ENCODE measurements at places on chromosomes 7 and 10.

GRCh38 chr10:50536617-50537240 is 87.0 kb downstream of the SGMS1 start:
- no peak overlapping the region for H3K27ac ChIP-seq
- H3K27me3 ChIP-seq: no peaks in the 10 kb centered on the region
- no peak for DNase-seq
- H3K36me3 ChIP-seq: peaks cover 2% of the 10 kb centered on the region
- H3K4me1 ChIP-seq: peaks cover 13% of the 10 kb centered on the region

DNA sequence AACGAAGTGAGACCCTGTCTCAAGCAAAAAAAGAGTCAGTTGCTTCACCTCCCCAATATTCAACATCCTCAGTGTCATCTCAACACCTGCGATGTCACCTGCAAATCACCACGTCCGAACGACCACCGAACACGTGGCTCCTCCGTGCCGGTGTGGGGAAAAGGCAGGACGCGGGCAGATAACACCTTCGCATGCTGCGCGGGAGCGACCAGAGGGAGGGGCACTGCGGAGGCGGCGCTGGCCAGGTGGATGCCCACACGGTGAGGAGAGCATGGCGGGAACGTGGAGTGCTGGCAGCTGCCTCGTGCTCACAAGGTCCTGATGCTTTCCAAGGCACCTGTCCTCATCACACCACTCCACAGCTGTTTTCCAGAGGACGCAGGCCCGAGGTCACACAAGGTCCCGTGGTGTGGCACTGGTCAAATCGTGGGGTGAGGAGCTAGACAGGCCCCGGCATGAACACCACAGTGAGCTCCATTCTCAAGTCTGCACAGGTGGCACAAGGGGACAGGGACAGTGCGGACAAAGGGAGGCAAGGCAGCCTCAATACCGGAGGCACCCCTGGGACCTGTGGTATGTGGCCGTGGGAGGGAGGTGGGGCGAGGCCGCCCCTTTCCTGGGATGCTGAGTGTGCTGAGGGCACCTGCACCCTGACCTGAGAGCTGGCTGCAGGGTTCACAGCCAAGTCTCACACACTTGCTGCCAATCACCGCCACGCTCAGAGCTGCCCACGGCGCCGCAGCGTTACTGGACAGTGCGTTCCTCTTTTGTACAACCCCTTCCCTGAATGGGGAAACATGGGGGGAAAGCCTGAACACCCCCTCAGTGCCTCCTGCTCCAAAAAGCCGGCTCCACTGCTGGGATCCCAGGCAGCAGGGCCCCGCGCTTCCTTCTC is 13.0 kb downstream of the TUBGCP2 start:
- H3K27ac ChIP-seq: no peak overlapping the region
- peaks cover 25% of the 10 kb centered on the region for H3K36me3 ChIP-seq
- H3K4me1 ChIP-seq: no peaks in the 10 kb centered on the region

DNA sequence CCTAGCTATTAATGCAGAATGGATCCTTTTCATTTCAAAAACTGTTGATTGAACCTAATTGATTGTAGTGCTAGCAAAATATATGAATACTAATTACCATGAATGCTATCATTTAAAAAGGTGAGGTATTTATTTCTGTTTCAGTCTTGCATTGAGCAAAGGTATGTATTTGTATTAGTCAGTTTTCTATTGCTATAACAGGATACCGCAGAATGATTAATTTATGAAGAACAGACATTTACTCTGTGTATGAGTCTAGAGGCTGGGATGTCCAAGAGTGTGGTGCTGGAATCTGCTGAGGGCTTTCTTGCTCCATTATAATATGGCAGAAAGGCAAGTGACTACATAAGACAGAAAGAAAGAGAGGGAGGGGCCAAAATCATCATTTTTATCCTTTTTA is 199.2 kb downstream of the KIF20B start:
- no peaks in the 10 kb centered on the region for H3K4me1 ChIP-seq
- no peak for DNase-seq
- H3K36me3 ChIP-seq: no peaks in the 10 kb centered on the region
- H3K4me3 ChIP-seq: no peak overlapping the region
- H3K27ac ChIP-seq: no peak overlapping the region

DNA sequence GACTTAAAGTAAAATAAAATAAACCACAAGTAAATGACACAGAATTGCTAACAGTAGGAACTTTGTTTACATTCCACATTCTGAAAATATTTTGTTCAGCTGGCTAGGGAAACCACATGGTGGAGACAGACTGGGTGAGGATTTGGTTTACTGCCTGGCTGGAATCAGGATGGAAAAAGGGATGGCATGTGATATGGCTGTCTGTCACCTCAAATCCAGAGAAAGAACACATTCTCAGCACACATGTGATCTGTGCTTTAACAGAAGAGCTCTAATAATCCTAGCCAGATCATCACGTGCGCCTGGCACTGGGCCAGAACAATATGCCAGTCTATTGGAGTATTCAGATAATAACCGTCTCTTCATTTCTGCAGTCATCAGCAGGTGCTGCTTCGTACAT is 90.9 kb upstream of the PIP4K2A start:
- no peaks in the 10 kb centered on the region for H3K27me3 ChIP-seq
- peaks cover 6% of the 10 kb centered on the region for H3K4me1 ChIP-seq
- H3K27ac ChIP-seq: no peak overlapping the region
- no peak overlapping the region for H3K4me3 ChIP-seq
- DNase-seq: no peak
- H3K36me3 ChIP-seq: no peaks in the 10 kb centered on the region

GRCh38 chr7:82959528-82959927 is 203.2 kb downstream of the PCLO start:
- H3K4me3 ChIP-seq: no peak overlapping the region
- DNase-seq: no peak
- H3K4me1 ChIP-seq: peaks cover 7% of the 10 kb centered on the region
- H3K27ac ChIP-seq: no peak overlapping the region

DNA sequence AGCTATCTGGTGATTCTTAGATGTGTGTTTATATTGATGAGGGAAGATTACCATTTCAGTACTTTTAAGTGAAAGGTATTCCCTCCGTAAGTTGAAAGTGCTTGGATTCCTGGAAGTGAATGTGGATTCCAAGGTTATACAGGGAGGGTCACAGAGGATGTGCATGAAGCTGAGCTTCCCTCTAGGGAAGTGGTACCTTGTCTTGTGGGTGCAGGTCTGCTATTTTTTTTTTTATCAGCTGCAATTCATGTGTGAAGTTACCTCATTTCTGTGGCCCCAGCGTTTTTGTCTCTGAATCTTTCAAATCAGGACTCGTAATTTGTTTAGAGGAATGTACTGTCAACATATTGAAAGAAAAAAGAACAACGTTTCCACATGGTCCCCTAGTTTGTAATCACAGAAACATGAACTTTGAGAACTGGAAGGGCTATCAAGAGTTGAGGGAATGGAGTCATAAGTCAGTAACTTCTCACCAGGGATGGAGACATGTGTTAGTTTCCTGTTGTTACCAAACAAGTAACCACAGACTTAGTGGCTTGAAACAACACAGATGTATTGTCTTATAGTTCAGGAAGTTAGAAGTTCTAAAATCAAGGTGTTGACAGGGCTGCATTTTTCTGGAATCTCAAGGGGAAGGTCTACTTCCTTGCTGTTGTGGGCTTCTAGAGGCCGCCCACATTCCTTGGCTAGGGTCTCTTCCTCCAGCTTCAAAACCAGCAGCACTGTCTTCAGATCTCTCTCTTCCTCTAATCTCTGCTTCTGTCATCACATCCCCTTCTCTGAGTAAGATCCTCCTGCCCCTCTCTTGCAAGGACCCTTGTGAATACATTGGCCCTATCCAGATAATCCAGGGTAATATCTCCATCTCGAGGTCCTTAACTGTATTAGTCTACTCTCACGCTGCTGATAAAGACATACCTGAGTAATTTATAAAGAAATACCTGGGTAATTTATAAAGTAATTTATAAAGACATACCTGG is 64.4 kb downstream of the RAB18 start:
- DNase-seq: no peak
- H3K36me3 ChIP-seq: no peaks in the 10 kb centered on the region
- no peak overlapping the region for H3K4me3 ChIP-seq
- H3K4me1 ChIP-seq: peaks cover 3% of the 10 kb centered on the region

GRCh38 chr7:128063088-128063487 is 31.9 kb upstream of the LRRC4 start:
- H3K4me3 ChIP-seq: no peak overlapping the region
- H3K4me1 ChIP-seq: peaks cover 2% of the 10 kb centered on the region
- H3K27ac ChIP-seq: no peak overlapping the region
- DNase-seq: no peak

GRCh38 chr7:141178486-141179135 is 104.7 kb downstream of the TMEM178B start:
- H3K27ac ChIP-seq: no peak overlapping the region
- no peak for DNase-seq
- no peaks in the 10 kb centered on the region for H3K27me3 ChIP-seq
- no peaks in the 10 kb centered on the region for H3K4me1 ChIP-seq
- H3K36me3 ChIP-seq: no peaks in the 10 kb centered on the region
- no peak overlapping the region for H3K4me3 ChIP-seq

DNA sequence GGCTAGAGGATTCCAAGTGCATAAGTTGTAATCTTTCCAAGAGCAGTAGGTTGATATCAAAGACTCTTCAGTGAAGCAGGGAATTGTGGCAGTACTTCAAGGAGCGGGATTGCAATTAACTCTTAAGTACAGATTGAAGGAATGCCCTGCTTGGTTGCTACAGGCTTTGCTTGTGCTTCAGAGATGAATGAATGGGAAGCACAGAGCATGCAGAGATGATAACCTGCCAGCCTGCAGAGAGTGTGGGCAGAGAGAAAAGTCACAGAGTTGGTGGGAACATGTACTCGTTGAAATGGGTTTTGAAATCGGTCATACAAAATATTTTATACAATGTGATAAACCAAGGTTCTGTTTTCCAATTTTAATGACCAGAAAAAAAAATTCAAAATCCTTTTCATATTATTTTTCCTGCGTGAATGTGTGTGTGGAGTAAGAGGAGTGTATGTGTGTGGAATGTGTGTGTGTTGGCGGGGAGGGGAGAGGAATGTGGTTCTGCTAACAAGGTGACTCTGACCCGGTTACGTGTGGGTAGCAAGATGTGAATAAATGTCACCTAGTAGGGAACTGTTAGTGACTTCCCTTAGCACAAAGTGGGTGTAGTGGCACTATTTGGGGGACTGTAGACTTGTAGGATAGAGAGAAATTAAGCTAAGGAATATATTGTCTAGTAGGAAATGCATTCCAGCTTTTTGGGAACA is 697.8 kb downstream of the GATA3 start:
- H3K27me3 ChIP-seq: no peaks in the 10 kb centered on the region
- H3K4me3 ChIP-seq: no peak overlapping the region
- no peaks in the 10 kb centered on the region for H3K36me3 ChIP-seq
- no peak overlapping the region for H3K27ac ChIP-seq
- no peaks in the 10 kb centered on the region for H3K4me1 ChIP-seq
- no peak for DNase-seq

- no peak overlapping the region for H3K4me3 ChIP-seq
- no peak for DNase-seq
- H3K4me1 ChIP-seq: no peaks in the 10 kb centered on the region
- no peak overlapping the region for H3K27ac ChIP-seq
These were observed 38.0 kb upstream of the TARP start for GRCh38 chr7:38311329-38311937.

GRCh38 chr10:12177642-12178041 is 18.0 kb downstream of the NUDT5 start:
- no peaks in the 10 kb centered on the region for H3K4me1 ChIP-seq
- no peak for DNase-seq
- no peak overlapping the region for H3K27ac ChIP-seq

GRCh38 chr7:110050785-110051184 is 1040.1 kb upstream of the LRRN3 start:
- H3K4me1 ChIP-seq: no peaks in the 10 kb centered on the region
- H3K36me3 ChIP-seq: peaks cover 1% of the 10 kb centered on the region
- H3K4me3 ChIP-seq: no peak overlapping the region

DNA sequence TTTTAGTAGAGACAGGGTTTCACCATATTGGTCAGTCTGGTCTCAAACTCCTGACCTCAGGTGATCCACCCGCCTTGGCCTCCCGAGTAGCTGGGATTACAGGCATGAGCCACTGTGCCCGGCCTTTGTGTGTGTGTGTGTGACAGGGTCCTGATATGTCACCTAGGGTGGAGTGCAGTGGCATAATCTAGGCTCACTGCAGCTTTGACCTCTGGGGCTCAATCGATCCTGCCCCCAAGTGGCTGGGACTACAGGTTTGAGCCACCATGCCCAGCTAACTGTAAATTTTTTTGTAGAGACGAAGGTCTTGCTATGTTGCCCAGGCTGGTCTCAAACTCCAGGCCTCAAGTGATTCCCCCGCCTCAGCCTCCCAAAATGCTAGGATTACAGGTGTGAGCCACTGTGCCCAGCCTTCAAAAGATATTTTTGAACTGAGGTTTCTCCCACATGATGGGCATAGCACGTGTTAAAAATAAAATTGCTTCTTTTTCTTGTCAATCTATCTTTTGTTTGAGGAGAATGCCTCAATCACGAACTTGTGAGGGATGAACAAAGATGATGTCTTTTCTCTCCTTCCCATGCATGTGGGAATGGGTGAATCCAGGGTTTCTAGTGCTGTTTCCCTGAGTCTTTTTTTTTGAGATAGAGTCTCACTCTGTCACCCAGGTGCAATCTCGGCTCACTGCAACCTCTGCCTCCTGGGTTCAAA is 30.8 kb upstream of the PSAP start:
- H3K27ac ChIP-seq: no peak overlapping the region
- H3K36me3 ChIP-seq: no peaks in the 10 kb centered on the region
- peaks cover 9% of the 10 kb centered on the region for H3K4me1 ChIP-seq
- DNase-seq: no peak
- no peak overlapping the region for H3K4me3 ChIP-seq

GRCh38 chr7:6266699-6267098 is 5.7 kb downstream of the CYTH3 start:
- no peak overlapping the region for H3K4me3 ChIP-seq
- no peak overlapping the region for H3K27ac ChIP-seq
- DNase-seq: no peak
- peaks cover 40% of the 10 kb centered on the region for H3K4me1 ChIP-seq
- H3K36me3 ChIP-seq: no peaks in the 10 kb centered on the region

GRCh38 chr7:81013083-81013817 is 94.4 kb upstream of the SEMA3C start:
- peaks cover 3% of the 10 kb centered on the region for H3K36me3 ChIP-seq
- H3K4me1 ChIP-seq: no peaks in the 10 kb centered on the region
- no peaks in the 10 kb centered on the region for H3K27me3 ChIP-seq
- H3K27ac ChIP-seq: no peak overlapping the region
- DNase-seq: no peak
- H3K4me3 ChIP-seq: no peak overlapping the region

DNA sequence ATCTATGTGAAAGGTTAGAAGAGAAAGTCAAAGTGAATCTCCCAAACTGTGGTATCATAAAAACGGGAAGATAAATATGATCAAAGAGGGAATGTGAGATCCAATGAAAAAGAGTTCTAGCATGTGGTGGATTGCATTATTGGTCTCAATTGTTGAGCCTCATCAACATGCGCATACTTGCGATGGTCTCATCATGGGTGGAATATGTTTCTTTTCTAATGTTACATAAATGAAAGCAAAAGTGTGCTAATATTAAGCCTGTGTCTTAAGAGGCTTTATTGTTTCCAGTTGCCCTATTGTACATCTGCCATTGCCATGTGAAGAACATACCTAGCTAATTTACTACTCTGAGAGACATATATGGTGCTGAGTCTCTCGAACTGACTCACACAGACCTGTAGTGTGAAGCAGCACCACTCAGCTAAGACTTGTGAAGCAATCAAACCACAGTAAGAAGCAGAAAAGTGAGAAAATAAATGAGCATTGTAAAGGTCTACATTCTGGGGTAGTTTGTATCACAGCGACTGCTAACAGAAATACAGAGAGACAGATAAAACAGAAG is 645.5 kb upstream of the PCDH15 start:
- no peak for DNase-seq
- no peaks in the 10 kb centered on the region for H3K36me3 ChIP-seq
- H3K27me3 ChIP-seq: peaks cover 2% of the 10 kb centered on the region
- no peak overlapping the region for H3K4me3 ChIP-seq
- no peak overlapping the region for H3K27ac ChIP-seq
- no peaks in the 10 kb centered on the region for H3K4me1 ChIP-seq
